ENCODE measurements at places on chromosomes 6 and 20.

- no peak for DNase-seq
Measured at GRCh38 chr6:69974193-69974592, 107.8 kb downstream of the COL19A1 start.

DNA sequence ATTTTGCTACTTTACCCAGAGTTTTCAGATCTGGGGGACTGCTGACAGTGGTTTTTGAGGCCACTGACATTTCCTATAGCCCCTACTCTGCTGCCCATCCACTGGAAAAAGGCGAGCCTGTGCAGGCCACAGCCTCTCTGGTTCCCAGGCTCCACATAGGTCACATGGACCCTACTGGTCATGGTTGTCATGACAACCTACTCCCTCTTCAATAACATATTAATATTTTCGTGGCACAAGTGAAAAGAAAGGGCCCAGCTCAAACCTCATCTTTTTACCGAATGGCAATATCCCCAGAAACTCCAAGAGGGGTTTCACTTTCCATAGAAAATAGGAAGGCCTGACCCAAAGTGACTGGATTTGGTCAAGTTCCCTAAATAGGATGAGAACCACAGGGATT, 11.0 kb upstream of the FOXO3 start:
- DNase-seq, result no peak

DNA sequence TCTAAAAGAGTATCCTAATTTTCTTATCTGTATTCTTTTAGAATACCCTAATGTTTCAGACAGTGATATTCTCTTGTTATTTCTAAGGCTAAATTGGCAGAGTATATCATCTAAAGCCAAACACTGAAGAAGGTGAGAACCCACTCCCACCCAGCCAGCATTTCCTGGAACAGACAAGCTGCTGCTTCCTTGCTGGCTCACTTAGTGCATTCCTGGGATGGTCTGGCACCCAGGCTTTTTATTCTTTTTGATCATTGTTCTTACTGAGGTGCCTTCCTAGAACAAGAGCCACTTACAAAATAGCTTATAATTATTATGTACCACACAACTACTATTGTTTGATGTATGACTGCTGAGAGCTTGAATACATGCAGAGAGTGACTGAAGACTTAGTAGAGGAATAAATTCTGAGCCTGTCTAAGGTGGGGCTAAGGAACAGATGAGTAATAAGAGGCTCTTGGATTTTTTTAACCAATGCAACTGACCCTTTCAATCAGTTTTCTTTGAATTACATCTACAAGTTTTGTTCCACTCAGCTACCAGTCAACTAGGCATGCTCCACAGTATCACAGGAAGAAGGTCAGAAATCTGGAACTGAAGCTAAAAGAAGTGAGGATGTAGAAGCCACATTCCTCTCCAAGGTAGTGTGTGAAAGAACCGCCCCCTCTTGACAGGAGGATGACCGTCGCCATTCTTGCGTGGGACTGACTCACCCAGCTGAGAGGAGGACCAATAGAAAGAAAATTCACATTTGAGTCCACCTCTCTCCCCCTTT, 30.1 kb downstream of the PRPH2 start:
- DNase-seq, result no peak

DNA sequence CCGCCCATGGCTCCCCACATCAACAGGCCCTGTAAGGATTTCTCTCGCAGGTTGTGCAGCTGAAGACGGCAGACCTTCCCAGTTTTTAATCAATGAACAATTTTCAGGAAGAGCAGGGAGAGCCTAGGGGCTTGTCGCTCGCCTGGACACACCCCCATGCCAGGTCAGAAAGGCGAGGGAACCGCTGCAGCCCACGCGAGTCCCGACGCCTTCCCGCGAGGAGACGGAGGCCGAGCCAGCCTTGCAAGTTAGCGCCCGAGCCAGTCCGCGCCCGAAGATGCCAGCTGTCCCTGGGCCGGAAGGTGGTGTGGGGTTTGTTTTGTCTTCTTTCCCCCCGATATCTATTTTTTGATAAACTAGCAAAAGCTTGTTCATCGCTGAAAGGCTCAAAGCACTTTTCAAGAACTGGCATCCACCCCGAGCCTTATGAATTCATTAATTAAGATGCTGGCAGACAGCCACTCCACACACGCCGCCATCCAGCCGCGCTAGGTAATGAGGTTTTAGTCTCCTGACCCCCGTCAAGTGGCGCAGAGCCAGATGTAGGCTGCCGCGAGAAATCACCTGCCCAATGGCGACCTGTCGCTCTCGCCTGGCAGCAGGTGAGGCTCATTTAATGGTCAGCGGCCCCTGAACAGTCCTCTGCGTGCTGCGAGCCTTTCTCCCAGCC, 6.6 kb downstream of the CCDC167 start:
- DNase-seq, result peak; percentile 66

- DNase-seq, result no peak
Measured at GRCh38 chr6:19450651-19451050, 386.5 kb upstream of the ID4 start.

- peak; percentile 65 for DNase-seq
Measured at GRCh38 chr6:113317891-113318574, 539.1 kb upstream of the MARCKS start.
